ENCODE measurements at places on chromosomes 7 and 10.

DNA sequence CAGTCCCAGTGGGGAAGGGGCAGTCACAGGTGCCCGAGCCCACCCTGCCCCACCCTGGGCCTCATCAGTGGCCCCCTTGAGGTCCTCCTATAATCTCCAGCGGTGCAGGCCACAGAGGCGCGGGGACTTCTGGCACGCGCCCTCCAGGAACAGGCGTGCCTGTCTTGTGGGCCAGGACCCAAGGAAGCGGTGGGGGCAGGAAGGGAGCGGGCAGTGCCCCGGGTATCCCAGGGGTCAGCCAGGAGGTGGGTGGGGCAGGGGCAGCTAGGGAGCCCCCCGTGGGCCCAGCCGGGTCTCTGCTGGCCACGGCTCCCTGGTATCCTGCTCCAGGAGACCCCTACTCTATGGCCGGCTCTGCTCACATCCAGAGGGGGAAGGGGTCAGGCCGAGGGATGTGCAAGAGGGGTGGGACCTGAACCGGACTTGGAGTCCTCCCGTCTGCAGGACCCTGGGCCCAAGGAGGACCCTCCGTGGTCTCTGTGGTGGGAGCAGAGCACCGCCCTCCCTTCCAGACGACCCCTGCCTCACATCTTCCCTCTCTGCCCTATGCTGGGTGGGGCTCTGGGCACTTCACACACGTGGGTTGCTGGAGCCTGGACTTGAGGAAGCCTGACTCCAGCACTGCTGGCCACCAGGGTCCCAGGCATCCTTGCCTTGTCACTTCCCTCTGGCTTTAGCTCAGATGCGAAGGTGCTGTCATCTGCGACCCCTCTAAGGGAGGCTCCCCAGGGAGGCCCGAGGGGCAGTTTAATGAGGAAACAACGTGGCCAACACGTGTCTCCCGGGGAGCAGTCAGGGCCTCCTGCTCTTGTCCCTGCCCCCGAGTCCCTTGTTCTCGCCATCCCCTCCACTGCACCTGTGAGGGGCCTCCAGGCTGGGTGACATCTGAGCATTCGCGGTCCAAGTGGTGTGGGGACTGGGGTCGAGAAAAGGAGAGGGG is 18.3 kb upstream of the GRIFIN start:
- DNase-seq = no peak

DNA sequence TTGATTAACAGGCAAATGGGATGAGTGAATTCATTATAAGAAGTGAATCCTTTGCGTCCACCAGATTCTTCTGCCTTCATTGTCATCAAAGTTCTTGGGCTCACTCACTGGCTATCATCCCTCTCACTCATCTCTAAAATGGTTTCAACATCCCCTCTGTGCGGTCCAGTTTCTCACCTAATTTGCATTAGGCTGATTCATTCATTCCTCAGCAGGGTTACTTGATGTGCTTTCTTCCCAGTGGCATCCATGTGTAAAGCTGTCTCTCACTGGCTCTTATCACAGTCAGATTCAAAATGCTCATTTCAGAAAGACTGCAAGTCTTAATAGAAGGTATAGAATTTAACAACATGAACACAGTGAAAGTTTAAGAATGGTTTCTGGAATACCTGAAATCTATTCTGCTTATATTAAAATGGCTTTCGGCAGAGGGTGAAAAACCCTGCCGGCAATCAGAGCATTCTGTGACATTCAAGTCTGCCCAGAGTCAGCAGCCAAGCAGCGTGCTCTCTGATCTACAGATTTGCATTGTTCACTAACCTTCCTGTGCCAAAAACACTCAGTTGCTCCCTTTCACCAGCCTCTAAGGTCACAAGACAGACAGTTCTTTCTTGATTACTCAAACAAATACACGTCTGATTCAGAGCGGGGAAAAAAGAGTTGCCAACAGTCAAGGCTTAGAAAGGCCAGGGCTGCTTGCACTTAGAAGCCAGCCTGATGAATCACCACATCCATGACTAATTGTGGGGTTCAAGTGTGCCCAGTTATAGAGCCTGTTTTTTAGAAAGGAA is 106.7 kb downstream of the TES start:
- no peak for DNase-seq

DNA sequence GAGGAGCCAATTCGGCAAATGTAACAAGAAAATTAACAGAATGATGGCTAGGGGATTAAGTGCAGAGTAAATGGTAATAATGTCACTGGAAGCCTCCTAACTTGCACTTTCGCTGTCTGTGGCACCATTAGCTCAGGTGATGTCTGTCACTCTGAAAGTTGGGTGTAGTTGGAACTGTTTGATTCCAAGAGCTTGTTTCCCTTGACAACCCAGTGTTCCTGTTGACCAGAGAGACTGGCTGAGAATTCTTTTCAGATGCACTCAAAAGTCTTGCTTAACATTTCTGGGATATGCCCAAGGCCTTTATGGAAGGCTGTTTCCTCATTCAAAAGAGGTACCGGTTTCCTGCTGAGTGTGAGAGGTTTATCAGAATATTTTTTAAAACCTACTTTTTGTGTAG is 49.6 kb downstream of the PLPP4 start:
- DNase-seq = no peak

GRCh38 chr7:7858559-7858958 is 110.0 kb upstream of the GLCCI1 start:
- DNase-seq = no peak
